Germinal center (tissue), 1 donor: ENCODE measurements at places on chromosomes 2 and 18.

DNA sequence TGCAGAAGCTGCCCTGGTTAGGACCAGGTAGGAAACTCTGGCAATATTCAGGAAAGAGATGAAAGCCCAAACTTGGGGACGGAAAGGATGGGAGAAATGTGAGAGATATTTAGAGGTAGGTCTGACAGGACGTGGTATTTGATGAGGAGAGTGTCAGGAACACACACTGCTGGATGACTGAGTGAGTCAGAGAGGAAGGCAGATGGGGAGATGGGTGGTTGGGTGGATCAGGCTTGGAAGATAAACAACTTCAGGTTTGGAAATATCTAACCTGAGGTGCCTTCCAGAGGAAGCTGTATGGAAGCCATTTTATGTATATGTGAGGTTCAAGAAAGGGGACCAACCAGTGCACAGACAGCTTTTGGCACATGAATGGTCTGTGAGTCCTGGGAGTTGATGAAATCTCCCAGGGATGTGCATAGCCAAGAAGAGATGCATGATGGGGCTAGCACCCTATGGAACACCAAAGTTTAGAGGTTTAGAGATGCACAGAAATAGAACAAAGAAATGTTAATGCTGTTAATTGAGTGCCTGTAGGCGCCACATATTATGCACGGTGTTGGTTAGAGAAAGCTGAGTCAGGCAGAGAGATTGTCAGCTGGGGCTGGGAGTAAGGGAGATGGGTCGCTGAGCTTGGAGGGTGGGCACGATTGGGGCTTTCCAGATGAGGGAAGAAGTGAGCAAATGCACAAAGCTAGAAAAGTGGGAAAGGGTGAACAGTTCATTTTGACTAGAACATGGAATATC, 101.0 kb downstream of the VIT start:
- DNase-seq, result no peak

DNA sequence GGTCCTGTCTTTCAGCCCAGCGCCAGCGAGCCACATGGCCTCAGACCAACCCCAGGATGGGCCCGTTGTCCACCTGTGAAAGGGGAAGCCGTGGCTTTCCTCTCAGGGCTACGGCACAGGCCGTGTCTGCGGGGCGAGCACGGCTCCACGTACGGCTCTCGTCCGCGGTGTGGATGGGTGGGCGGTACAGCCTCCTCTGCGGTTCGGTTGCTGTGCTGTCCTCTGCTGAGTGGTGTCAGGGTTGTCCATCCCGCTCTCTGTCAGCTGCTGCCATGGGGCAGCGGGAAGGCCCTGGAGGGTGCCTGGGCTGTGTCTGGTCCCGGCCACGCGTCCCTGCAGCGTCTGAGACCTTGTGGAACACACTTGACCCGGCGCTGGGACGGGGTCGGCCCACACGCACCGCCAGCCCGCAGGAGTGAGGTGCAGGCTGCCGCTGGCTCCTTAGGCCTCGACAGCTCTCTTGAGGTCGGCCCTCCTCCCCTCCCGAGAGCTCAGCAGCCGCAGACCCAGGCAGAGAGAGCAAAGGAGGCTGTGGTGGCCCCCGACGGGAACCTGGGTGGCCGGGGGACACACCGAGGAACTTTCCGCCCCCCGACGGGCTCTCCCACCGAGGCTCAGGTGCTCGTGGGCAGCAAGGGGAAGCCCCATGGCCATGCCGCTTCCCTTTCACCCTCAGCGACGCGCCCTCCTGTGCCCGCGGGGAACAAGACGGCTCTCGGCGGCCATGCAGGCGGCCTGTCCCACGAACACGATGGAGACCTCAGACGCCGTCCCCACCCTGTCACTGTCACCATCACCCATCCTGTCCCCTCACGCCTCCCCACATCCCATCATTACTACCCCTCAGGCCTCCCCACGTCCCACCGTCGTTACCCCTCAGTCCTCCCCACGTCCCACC, 128.7 kb downstream of the NFATC1 start:
- no peak for DNase-seq

DNA sequence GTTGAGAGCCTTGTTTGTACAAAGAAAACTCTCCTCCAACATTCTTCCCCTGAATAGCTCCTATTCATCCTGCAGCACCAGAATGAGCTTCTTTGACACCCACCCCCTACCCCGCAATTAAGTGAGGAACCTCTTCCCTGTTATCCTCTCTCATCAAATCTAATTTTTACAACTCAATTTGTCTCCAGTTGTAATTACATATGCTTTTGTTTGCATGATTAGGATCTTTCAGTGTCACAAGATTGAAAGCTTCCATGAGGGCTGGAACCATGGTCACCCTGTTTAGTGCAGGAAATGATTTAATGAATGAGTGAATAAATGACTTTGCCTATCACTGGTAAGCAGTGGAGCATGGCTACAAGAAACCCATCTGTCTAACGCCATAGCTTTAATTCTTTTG, 334.6 kb upstream of the KLHL29 start:
- DNase-seq, result no peak

DNA sequence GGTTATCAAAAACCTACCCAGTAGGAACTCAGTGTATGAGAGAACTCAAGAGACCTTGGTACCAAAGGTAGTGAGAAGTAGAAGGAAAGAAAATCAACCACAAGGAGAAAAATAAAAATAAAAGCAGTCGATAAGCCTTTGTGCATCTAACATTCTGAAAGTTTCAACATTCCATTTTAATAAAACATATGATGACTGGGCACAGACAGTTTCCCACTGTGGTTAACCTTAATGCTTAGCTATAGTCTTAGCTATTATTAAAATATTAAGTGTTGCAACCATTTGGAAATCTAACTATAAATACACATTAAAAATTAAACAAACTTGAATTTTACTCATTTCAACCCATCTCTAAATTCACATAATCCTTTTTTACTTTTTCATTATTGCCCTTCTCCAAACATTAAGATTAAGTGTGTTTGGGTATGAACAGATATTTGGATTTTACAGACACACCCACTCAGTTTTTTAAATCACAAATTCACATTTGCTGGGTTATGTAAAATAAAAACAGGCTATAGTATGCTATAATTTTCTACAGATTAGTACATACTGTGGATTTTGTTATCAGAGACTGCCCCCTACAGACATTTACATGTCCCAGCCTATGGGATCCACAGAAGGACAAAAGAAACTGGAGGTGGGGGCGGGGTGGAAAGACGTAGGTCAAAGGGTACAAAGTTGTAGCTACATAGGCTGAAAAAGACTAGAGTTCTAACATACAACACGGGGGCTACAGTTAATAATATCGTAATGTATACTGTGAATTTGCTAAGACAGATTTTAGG, 32.8 kb downstream of the SRBD1 start:
- DNase-seq, result no peak

DNA sequence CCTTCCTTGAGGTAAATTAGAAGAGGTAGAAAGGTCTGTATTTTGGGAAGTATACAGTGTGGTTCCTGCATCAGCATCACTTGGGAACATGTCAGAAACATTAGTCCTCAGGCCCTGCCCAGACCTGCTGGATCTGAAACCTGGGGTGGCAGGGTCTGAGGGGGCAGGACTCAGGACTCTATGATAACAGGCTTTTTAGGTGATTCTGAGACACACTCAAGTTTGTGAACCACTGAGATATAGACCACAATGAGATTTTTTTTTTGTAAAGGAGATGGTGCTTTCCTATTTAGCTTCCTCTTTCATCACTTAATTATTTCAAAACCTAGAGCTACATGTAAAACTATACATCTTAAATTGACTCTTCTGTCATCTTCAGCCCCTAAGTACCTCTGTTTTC, 262.7 kb upstream of the SPOPL start:
- DNase-seq, result no peak

GRCh38 chr18:40751186-40751585, 1203.8 kb upstream of the PIK3C3 start:
- no peak for DNase-seq

- DNase-seq, result no peak
These were observed 10.4 kb upstream of the GALNT1 start for GRCh38 chr18:35571138-35571537.

DNA sequence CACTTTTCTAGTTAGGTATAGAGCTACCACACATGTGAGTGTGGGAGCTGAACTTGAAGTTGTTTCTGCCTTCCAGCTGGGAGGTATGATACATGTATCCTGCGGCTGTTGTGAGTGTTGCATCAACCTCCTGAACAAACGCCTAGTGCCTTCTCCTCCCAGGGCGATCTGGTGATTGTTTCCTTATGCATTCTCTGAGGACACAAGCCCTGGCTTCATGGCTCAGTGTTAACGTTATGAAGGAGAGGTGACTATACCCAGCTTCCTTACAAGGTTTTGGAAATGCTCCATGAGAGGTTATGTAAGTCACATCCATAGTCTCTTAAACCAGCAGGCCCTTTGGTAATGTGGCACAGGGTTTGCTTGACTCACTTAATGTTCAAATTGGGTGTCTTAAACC, 64.9 kb downstream of the SPRED2 start:
- no peak for DNase-seq
